ENCODE measurements at places on chromosomes 16 and 17.

- DNase-seq = no peak
Measured at GRCh38 chr16:58508671-58509251, 6.6 kb upstream of the SETD6 start.

DNA sequence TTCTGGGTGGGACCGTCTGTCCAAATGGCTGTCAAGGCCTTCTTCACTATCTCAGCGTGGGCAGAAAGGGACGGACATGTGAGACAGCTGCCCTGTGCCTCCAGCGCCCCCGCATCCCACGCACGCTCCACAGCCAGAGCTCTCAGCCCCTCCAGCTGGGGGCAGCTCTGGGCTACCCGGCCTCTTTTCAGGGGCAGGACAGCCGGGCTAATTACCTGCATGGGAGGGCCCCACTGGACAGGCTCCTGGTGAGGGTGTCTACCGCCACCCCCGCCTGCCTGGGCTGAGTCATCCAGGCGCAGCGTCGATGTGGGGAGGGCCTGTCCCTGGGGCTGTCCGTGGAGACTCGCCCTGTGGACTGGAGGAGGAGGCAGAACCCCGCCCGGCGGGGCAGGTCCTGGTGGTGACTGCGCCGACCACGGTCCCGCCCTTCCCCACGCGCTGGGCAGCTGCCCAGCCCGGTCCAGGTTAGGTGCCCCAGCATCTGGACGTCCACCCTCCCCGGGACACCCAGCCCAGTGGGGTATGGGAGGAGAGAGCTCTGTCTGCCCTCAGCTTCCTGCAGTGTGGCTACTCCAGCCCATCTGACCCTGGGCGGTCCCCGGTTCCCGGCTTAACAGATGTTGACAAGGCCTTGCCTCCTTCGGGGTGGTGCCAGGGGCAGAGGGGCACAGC lies 5.9 kb upstream of the METRNL start:
- DNase-seq = no peak

GRCh38 chr16:28974007-28974436 lies 556 bp upstream of the SPNS1 start:
- no peak for DNase-seq

GRCh38 chr17:61285526-61286320 lies 113.9 kb upstream of the TBX2 start:
- DNase-seq = no peak

DNA sequence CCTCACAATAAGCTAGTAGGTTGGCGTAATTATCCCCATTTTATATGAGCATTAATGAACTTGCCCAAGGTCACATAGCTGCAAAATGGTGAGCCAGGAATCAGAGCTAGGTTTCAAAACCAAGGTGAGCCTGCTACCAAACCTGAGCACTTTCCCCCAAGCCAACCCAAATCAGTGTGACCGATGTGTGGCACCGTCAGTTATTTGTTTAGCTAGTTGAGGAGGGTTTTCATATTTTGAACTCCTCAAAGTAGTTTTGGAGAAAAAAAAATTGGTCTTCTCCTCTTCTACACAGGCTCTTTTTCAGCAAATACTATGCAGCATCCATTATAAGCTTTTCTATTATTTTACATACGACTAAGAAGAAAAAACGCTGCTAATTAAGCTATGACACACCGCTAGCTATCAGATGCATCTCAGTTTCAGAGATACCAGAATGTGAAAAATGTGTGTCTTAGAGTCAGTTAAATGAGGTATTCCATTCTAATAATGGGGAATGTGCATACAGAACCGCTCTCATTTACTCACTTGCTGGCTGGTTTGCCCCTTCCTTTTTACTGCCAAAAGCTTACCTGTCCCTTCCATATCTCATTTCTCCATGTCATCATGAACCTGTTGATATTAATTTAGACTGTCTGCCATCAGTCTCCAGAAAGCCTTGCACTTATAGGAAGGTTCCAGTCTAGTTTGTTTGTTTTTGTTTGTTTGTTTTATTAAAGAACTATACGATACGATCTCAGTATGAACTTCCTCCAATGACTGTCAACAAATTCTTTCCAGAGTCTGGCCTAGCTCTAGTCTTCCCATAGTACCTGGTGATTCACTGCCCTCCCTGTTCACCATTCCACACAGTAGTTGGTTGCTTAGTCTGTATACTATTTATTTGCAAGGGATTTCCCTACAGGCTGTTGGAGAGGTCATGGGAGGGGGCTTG lies 2.2 kb upstream of the TBX4 start:
- DNase-seq = no peak

- DNase-seq = no peak
Measured at GRCh38 chr17:19263641-19264051, 26.5 kb downstream of the EPN2 start.

DNA sequence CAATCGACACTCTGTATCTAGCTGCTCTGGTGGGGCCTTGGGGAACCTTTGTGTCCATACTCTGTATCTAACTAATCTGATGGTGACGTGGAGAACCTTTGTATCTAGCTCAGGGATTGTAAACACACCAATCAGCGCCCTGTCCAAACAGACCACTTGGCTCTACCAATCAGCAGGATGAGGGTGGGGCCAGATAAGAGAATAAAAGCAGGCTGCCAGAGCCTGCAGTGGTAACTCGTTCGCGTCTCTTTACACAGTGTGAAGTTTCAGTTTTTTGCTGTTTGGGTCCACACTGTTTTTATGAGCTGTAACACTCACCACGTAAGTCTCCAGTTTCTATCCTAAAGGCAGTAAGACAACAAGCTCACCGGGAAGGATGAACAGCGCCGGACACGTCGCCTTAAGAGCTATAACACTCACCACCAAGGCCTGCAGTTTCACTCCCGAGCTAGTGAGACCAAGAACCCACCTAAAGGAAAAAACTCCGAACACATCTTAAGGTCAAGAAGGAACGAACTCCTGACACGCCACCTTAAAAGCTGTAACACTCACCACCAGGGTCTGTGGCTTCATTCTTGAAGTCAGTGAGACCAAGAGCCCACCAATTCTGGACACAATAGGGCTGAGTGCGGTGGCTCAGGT lies 64.6 kb downstream of the KPNA2 start:
- DNase-seq = no peak

DNA sequence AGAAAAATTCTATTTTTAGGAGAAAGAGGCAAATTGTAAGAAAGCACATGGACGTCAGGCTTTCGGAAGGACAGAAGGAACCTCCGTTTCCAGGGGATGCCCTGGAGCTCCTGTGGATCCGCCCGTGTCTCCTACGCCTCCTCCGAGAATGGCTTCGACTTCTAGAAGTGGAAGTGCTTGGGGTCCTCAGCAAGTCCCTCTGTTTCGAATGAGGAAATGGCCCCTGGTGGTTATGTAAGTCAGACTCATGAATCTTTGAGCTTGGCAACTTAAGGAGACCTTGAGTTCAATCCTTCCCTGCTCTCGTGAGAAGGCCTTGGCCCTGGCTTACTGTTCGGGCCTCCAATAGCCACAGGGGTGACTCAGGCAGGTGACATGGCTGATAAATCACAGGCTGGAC lies 38.9 kb downstream of the COX4I1 start:
- no peak for DNase-seq

GRCh38 chr17:21358682-21359482 lies 17.3 kb upstream of the KCNJ12 start:
- no peak for DNase-seq

DNA sequence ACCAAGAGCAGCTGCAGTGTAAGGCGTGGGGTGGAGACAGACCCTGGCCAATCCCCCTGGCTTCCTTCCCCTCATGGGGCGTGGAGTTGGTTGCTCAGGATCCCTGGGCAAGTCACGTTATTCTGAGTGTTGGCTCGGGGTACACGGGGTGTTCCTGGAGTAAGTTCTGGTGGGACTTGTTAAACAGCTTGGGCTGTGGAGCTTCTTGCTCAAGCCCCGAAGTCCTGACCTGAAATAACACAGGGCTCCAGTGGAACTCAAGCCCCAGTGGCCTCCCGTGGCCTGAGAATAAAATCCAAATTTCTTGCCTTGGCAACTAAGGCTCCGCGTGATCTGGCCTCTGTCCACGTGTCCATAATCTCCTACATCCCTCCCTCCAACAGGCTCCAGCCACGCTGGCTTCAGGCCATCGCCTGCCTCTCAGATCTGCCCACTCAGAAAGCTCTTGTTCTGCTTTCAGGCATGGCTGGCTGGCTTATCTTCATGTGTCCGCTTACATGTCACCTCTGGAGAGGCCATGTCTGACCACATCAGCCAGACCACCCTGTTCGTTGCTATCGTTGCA lies 49.3 kb upstream of the BCO1 start:
- DNase-seq = no peak

DNA sequence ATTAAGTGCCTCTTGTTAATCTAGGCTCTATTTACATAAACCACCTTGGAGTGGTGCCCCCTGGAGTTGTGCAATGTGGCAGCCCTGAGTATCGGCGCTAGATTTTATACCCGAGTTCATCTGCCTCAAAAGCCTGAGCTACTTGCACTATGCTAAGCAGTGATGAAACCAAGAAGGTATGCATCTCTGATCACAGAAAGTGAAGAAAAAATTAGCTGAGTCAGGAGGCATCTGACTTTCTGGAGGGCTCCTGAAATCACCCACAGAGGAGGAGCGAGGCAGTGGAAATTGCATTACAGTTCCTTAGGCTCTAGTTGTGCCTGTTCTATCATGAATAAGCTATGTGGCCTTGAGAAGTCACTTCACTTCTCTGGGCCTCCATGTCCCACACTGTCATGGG lies 80.3 kb upstream of the PSMD7 start:
- DNase-seq = no peak

DNA sequence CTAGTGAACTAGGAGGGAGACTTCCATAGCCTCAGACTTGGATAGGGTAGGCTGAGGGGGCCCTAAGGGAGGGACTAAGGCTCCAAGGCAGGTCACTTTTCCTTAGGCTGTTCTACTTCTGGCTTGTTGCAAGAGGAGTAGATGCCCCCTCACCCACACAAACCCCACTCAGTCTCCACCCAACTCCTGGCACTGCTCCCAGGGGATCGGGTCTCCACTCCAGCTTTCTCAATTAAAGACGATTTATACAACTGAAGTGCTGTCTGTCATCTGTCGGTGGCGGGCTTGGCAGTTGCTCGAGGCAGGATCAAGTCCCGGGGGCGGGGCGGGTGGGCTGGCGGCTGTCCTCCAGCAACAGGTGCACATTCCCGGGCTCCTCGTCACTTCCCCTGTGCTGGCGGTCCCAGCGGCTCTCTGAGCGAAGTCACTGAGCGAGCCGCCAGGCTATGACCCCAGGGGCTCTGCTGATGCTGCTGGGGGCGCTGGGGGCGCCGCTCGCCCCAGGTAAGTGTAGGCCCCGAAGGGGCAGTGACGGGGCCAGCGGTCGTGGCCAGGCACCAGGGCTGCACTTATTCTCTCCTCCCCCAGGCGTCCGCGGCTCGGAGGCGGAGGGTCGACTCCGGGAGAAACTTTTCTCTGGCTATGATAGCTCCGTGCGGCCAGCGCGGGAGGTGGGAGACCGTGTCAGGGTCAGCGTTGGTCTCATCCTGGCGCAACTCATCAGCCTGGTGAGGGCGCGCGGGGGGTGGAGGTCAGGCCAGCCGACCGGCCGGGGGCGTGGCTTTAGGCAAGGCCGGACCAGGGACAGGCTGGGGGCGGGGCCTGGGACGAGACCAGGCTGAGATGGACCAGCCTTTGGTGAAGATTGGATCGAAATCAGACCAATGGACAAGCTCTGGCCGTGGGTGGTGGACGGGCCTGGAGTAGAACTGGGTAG lies at the start of gene CHRNB1:
CHRNB1 (plus strand) TSS at position 380 of the 937 bp plus-strand sequence; CDS start at position 447, 67 bp downstream.
- no peak for DNase-seq

GRCh38 chr17:34626121-34626681 lies 46.8 kb downstream of the TMEM132E start:
- DNase-seq = no peak

DNA sequence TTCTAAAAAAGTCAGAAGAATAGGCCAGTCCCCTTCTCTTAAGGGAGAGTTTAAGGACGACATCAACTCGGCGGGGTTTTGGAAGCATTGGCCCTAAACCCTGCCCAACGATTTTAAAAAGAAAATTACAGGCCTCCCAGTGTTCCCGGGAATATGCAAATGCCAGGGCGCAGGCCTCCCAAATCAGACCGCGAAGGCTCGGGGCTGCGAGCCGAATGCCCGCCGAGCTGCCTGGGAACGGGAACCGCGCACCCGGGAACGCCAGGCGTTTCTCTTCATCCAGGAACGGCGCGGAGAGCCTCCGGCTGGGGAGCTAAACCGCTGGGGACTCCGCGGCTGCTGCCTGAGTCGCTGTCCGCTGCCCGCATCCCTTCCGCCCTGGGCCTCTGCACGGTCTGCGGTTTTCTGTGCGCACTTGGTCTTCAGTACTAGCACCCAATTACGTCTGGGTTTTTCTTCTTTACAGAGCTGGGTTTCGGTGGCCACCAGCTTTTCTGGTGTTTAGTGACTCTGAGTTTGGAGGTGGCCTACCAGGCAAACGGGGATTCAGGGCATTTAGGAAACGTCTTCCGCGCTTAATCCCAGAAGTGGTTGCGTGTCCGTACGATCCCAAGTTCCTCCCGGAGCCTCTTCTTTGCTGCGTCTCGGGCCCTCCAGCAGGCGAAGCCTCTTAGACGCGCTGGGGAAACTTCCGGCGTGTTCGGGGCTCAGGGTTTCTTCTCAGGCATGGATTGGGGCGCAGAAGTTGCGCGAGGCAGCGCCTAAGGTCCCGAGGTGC lies 5.7 kb downstream of the IRX5 start:
- no peak for DNase-seq

GRCh38 chr16:88734361-88734728 lies 28.0 kb downstream of the CTU2 start:
- no peak for DNase-seq

DNA sequence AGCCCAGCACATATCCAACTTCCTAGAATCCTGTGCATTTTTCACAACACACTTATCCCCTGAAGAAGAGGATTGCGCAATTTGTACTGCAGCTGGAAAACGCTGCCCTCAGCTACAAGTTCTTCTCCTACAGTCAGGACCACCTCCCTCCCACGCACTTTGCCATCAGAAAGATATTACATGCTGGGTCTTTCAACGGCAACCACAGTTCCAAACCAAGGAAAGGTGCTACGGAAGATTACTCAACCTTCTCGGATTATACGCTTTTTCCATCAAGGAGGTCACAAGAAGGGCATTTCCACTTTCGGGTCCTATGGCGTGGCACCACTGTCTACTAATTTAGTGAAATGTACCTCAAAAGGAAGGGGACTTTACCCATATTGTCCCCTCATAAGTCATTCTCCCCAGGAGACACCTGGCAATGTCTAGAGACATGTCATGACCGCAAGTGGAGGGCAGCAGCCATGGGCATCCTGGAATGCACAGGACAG lies 35.2 kb downstream of the USP7 start:
- DNase-seq = peak; percentile 59

DNA sequence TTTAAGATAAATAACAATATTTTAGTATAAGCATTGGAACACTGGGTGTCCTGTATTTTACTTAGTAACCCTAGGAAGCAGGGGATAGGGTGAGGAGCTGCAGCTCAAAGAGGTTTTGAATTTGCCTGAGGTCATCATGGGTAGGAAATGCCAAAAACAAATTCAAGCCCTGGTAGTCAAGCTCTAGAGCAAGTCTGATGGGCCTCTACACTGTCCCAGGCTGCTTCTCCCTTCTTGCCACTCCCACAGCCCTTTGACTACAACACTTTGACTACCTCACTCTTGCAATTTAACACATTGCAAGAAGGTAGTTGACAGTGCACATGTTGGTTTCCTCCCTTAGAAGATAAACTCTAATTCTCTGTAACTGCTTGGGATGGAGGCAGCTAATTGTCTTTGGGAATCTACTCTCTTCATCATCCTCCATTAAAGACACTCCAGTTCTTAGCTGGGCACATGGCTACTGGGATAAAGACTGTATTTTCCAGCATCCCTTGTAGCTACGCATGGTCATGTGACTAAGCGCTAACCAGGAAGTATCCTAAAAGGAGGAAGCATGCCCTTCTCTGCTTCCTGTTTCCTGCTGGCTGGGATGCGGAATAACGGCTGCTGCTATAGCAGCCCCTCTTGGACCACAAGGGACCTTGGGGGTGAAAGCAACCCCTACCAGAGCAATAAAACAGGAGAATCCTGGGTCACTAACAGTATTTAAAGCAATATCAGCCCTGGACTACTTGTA lies 30.7 kb upstream of the SSTR2 start:
- no peak for DNase-seq

Measured in GM12878 (cell line).